ENCODE measurements at places on chromosomes 1 and 21.

GRCh38 chr1:170252851-170253579 is 107.3 kb downstream of the NTMT2 start:
- peak; percentile 29 for DNase-seq

DNA sequence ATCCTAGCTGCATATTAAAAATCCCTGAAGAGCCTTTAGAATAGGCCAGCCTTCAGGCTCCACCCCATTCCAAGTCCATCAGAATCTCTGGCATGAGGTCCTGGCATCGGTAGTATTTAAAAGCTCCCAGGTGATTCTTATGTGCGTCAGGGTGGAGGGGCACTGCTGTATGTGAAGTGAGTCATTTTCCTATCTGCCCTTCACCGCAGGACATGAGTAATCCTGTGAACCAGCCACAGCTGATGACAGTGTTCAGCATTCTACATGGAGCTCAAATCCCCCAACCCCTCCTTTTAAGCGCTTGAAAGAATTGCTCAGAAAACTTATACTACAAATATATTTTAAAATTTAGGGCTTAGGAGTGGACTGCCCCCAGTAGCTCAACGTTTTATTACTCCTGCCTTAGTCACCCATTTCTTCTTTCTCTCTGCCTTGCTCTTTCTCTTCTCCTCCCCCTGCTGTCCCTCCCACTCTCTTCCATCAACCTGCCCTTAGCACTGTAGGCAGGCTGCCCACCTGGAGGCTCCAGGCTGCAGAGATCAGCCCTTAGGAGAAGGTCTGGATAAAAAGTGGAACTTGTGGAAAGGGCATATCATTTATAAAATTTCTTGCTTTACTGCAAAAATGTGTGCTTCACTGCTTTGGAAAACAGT is 73.8 kb upstream of the ZNF281 start:
- DNase-seq, result peak; percentile 67

- DNase-seq, result no peak
Observed at GRCh38 chr1:198333744-198334143, 176.9 kb downstream of the NEK7 start.

GRCh38 chr1:112817555-112818373 is 102.6 kb upstream of the PPM1J start:
- peak; percentile 31 for DNase-seq

DNA sequence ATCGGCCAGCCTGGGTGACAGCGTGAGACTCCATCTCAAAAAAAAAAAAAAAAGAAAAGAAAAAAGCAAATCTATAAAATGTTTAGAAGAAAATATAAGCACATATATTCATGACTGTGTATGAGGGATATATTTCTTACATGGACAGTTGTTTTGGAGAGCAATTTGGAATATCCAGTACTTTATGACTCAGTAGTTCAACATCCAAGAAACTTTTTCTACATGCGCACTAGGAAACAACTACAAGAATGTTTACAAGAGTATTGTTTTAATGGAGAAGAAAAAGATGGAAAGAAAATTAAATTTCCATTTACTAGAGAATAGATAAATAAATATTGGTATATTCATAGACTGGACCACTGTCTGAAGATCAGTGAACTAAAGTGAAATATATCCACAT is 77.5 kb downstream of the MAST2 start:
- no peak for DNase-seq

GRCh38 chr21:42750737-42751530 is 97.5 kb downstream of the PDE9A start:
- DNase-seq, result no peak

GRCh38 chr1:16387201-16388188 is 20.5 kb downstream of the SZRD1 start:
- DNase-seq, result no peak

GRCh38 chr1:211033921-211034525 is 99.9 kb downstream of the KCNH1 start:
- no peak for DNase-seq

Data from NCI-H69 (cell line).